Omental fat pad (tissue), 4 donors: ENCODE measurements at places on chromosomes 1 and 21.

DNA sequence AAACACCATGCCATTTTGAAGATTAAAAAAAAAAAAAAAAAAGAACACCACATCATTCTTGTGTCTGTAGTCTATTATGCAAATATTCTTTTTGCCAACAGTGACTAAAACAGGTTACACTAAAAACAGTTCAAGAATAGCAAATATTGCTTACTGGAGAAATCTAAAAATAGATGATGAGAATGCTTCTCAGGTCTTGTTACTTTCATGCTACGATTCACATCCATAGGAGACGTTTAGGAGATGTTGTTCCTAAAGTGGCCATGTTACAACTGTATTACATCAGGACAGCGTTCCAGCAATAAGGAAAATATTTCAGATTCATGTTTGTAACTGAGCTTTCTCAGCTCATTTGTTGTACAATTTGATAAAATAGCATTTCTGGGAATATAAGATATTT, 32.3 kb downstream of the RAB3GAP2 start:
- DNase-seq, result no peak

DNA sequence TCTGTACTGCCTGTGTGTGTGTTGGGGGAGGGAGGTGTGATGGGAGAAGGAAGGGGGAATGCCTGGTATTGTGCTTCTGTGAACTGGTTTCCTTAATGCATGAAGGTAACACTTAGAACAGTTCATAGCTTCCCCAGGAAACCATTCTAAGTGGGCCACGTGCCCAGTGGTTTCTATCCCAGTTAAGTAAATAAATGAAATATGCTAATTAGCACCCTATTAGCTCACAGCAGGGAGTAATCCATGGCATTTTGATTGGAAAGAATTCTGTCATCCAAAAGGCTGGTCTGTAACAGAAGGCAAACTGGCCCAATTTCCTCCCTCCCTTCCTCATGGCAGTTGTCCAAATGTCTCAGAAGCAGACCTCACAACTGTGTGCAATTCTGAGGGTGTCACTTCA, 199.3 kb downstream of the TTLL7 start:
- no peak for DNase-seq

DNA sequence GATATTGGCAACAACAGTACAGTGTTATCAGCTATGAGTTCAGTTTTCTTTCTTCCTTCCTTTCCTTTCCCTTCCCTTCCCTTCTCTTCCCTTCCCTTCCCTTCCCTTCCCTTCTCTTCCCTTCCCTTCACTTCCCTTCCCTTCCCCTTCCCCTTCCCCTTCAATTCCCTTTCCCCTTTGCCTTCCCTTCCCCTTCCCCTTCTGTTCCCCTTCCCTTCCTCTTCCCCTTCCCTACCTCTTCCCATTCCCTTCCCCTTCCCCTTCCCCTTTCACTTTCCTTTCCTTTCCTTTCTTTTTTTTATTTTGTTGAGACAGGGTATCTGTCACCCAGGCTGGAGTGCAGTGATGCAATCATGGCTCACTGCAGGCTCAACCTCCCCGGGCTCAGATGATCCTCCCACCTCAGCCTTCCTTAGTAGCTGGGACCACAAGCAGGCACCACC, 72.3 kb upstream of the CAPZB start:
- no peak for DNase-seq

DNA sequence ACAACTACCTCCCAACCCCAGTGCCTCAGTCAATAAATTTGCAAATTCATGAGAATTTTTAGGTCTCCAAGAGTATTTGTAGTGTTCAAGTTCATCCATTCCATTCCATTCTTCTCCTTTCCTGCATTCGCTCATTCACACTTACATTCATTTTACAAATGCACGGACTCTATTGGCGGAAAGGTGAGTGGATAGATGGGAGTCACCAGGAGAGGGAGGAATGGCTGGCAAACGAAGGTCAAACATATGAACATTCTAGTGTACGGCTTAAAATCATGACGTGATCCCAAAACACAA, 2.5 kb downstream of the LORICRIN start:
- DNase-seq, result no peak
